ENCODE measurements at places on chromosomes 4 and X.

- no peak for DNase-seq
Measured at GRCh38 chr4:8261851-8262535, 7.6 kb upstream of the HTRA3 start.

DNA sequence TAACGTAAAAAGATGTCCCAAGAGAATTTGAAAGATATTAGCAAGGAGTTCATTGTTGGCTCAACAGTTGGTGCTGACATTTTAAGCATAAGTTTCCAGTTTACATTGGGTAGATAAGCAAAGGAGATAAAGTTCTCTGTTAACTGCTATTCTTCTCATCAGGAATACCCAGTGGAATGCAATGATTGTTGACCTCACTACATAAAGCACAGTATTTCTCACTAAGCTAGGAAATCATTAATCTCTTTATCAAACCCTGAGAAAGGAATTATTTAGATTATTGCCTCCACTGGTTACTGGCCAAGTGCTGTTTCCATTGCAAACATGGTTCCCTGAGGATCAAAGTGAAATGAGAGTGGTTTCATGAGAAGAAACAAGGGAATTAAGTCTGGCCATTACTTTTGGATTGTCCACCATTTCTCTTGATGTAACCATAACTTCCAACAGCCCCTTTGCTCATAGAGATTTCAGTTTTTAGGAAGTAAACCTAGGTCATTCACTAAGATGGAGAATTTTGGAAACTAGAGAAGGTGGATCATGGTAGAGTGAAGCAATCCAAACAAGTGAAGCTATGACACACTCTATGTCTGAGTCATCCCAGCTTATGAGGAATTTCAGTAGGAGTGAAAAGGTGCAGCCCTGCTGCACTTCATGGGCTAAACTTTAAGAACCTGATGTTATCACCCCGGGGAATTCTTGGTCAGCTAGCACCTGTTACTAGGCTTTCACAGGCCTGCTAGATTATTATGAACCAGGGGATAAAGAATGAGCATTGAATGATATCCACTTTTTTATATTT lies 163.4 kb downstream of the AREG start:
- DNase-seq, result no peak

DNA sequence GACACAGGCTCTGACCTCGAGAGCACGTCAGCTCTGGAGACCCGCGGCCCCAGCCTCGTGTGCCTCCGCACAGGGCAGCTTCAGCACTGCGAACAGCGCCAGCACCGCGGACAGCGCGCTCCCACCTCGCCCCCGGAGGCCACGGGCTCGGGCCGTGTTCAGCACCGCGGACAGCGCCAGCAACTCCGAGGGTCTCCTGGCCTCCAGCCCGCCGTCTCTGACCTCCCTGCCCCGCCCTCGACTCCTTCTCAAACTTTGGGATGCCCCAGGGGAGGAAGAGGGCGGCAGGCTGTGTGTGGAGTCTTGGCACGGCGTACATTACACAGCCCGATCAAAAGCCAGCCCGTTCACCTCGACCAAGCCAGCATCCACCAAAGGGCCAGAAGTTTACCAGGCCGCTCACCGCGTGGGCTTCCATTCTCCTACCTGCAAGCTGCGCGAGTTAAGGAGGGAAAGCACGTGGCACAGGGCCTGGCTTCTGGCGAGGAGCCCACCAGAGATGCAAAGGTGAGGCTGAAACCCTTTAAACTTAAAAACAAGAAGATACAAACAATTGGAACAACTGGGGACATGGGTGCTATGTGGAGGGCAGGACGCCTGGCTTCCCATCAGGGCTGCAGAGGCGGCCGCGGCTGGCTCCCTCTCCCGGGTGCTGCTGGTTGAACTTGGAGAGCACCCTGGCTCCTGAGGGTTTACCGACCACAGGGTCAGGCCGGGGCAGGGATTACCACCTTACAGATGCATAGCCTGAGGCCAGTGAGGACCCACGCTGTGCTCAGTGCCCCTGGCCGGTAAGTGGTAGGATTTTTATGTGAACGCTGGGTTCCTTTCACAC lies 4.5 kb upstream of the NKX1-1 start:
- peak; percentile 28 for DNase-seq

GRCh38 chr4:60812811-60813210 lies 387.3 kb upstream of the ADGRL3 start:
- DNase-seq, result no peak

DNA sequence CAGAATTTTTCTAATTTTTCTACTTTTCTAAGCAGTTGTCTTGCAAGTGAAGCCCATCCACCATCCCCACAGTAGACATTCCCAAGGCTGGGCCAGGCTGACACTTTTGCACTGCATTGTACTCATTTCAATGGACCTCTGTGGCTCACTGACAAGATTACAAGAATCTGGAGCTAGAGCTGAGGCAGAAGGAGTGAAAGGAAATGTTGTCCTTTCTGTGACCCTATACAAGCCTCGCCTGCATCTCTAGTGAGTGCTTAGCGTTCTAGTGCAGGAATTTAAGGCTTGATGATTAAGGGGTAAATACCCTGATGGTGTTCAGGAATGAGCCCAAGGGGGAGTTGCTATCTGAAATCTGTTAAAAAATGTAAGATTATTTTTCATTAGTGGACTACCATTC lies 6.3 kb downstream of the MAGED1 start:
- DNase-seq, result no peak

DNA sequence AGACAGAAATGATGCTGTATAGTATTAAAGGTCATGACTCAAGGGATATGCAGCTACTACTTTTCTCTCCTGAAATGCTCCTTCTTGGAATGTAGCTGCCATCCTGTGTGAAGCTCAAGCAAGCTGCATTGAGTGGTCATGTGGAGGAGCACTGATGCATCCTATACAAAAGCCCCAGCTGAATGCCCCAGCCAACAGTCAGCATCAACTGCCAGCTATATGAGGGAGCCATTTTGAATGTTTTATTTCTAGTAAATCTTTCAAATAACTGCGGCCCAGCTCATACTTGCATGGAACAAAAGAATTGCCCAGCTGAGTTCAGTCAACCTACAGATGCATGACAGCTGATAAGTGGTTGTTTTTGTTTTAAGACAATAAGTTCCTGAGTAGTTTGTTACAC lies 165.0 kb upstream of the GEMIN8 start:
- no peak for DNase-seq

GRCh38 chrX:50161127-50161526 lies 39.7 kb downstream of the AKAP4 start:
- no peak for DNase-seq

GRCh38 chr4:148254621-148255343 lies 187.4 kb downstream of the NR3C2 start:
- no peak for DNase-seq

GRCh38 chr4:149140841-149141240 lies 674.8 kb downstream of the IQCM start:
- no peak for DNase-seq

GRCh38 chr4:82712561-82712960 lies 86.0 kb downstream of the SCD5 start:
- no peak for DNase-seq

DNA sequence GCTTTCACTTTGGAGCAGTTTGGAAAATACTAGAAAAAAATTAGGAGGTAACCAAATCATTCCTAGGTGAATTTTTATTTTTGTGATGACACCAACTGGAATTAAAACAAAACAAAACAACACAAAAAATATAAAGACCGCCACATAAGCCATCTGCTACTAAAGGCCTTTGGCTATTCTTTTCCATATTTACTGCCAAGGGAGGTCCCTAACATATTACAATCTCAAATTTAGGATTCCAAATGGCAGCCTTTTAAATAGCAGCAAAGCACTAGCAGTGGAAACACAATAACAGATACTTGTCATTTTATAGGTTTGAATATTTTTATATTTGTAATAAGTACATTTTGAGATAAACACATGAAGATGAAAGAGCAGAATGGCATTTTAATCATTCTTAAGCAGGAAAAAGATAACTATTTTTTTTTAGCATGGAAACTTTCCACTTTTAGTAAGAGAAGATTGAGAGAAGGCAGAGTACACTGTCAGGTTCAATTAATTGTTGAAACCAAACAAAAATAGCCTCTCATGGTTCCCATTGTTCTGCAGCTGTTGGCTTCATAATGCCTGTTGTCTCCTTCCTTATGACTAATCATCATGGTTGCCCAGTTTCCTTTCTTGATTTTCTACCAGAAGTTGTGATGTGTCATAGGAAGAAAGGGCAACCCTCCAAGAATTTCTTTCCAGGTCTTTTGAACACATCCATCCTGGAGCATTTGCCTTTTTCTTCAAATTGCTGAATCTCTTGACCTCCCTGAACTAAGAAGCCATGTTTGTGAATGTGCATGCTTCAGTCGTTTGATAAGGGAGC lies 219.0 kb upstream of the EMCN start:
- DNase-seq, result no peak

DNA sequence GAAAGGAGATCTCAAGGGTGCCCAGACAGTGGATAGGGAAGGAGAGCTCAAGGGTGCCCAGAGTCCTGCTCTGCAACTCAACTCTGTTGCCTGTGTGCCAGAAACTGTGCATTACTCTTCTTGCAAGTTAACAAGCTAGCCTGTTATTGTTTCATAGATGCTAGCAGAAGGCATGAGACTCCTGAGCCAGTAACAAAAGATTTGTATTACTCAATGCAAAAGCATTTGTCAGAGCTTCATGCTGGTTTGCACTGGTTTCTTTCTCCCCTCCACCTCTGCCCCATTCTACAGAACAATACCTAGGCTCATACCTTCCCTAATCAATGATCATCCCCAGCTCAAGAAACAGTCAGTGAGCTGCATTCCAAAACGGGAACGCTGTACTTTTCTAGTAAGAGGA lies 124.5 kb upstream of the NEIL3 start:
- DNase-seq, result no peak

GRCh38 chrX:71253253-71254091 lies 468 bp downstream of the ZMYM3 start:
- DNase-seq, result peak; percentile 17

DNA sequence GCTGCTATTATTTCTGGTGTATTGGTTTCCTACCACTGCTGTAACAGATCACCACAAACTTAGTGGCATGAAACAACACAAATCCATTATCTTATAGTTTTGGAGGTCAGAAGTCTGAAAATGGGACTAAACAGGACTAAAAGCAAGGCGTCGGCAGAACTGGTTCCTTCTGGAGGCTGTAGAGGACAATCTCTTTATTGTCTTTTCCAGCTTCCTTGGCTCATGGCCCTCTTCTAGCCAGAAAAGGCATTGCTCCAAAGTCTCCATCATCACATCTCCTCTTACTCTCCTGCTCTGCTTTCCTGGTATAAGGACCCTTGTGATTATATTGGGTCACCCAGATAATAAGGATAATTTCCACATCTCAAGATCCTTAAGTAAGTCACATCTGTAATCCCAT lies 121.9 kb downstream of the CLCN4 start:
- DNase-seq, result no peak

GRCh38 chrX:13272426-13272825 lies 47.4 kb downstream of the ATXN3L start:
- no peak for DNase-seq

DNA sequence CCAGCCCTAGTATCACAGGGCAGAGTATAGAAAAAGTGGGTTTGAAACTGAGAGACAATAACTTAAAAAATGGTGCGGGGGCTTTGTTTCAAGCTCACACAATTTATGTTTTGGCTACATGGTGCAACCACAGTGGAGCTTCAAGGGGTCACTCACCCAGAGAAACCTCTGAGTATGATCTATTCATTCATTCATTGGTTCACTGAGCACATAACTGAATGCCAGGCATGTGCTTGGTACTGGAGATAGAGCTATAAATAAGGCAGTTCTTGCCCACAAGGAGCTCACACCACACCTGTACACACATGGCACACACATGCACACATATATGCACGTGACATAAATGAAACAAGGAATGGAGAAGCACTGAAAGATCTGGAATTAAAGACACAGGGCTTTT lies 171.4 kb downstream of the NHS start:
- DNase-seq, result no peak

DNA sequence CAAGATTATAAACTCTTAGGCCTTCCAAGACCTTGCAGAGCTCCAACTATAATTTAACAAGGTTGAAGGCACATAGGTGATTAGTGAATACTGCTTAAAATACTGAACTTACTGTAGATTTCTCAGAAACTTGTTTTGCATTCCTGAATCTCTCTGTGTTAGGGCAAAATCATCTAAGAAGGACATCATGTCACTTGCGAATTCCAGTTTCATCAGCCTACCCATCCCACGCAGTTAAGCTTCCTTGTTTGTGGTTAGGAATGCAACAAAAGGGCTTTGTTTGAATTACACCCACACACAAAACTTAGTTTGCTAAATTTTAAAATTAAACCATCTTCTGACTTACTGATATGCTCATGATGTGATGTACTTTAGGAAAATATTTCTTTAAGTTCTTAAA lies 174.0 kb downstream of the SOWAHB start:
- no peak for DNase-seq

DNA sequence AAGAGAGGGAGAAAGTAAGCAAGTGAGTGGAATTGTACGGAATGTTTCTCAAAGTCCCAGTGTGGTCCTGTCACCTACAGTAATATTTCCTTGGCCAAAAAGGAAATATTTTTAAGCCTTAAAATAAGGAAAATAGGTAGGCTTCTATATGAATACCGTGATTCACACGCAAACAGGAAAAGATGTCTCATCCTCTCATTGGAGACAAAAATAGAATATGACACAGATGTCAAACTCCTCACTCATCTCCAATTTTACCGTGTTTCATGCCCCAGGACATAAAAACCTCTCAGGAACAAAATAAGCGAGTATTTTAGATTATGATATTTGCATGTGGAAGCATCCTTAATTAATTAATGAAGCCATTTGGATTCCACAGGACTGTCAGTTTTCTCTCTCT lies 1269.5 kb downstream of the RAPGEF2 start:
- DNase-seq, result no peak

DNA sequence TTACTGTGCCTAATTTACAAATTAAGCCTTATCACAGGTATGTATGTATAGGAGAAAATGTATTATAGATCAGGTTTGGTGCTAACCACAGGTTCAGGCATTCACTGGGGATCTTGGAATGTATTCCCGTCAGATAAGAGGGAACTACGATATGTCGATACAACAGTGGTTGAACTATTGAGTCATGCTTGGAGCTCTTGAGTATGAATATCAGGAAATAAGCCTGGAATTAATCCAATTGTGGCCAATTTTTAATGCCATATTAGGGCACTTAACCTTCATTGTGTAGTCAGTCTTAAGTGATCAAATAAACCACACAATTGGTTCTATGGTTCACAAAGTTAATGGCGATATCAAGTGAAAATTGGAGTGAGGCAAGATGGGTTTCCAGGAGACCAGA lies 556.5 kb downstream of the IL1RAPL1 start:
- DNase-seq, result no peak

GRCh38 chr4:135368831-135369230 lies 1167.2 kb upstream of the PABPC4L start:
- DNase-seq, result no peak

DNA sequence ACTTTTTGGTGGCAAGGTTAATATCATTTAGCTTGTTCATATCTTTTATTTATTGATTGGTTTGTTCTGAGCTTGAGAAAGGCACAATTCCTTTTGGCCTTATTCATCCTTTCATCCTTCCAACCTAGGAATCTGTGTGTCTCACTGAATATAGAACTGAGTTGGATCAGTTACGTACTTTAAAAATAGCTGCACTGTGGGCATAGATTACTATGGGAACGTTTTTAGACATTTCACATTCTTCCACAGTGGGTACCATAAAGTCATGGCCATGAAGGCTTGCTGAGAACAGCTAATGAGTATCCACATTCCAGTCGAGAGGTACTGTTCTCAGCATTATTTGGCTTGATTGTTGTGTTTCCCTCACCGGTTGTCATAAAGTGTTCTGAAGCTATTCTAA lies 217.0 kb upstream of the DKK2 start:
- DNase-seq, result no peak

GRCh38 chr4:1359144-1359501 lies 12.1 kb downstream of the UVSSA start:
- no peak for DNase-seq
